ENCODE measurements at places on chromosomes 5 and 9.

DNA sequence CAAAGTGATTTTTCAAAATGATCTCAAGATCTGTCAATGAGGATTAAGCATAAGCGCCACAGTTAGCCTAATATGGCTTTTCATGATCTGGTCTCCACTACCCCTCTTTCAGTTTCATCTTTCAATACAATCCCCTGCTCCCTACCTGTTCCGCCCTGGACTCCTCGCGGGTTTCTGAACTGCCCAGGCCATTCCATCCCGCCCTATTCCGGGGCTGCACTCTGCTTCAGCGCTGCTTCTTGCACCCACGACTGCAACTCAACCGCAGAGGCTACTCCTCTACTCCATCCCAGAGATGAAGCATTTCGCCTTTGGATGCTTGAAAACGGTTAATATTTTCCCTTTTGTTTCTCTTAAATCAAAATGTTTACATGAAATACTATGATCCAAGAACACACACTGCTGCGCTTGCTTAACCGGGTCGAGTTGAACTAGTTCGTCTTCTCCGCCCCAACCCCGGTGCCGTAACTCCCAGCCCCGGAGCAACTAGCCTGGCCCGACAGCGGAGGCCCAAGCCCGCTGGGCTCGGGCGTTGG, 716 bp upstream of the OTULIN start:
- DNase-seq: no peak

- no peak for DNase-seq
Observed at GRCh38 chr5:133370036-133370831, 242.1 kb downstream of the FSTL4 start.

- DNase-seq: no peak
Observed at GRCh38 chr9:134782921-134783698, 97.5 kb upstream of the FCN2 start.

GRCh38 chr5:150525781-150526180, 17.9 kb downstream of the NDST1 start:
- DNase-seq: no peak

DNA sequence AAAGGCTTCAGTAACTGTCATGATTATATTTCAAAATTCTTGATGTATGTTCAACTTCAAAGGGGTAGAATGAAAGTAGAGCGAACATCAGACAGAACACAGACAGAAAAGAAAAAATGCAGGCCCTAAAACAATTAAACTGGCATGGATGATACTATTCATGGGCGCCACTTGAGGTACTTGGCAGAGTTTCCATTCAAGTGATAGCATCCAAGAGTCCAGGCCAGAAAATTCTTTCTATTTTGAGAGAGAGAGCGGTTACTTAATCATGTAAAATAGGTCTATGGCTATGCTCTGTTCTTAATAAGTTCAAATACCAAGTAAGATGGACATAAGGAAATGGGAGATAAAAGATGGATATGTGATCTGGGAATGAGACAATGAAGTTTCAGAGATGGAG, 21.4 kb upstream of the PRR16 start:
- no peak for DNase-seq

DNA sequence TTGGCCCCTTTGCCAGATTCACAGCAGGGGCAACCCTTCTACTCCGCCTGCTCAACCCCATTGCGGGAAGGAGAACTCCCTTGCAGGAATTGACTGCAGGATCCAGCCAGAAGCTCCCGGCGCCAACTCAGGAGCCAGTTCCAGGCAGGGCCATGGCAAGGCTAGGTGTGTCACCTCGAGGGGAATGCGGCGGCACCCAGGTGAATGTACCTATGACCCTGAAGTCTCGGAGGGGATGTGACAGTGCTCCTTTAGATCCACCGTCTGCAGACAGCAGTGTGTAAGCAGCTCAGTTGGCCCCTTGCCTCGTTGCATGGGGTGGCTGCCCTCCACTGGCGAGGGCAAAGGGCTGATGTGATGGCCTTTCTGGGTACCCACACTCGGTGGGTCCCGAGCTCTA, 606.6 kb downstream of the ELAVL2 start:
- no peak for DNase-seq

GRCh38 chr9:116464987-116465571, 222.0 kb upstream of the TRIM32 start:
- DNase-seq: no peak

Data from C1 segment of cervical spinal cord (tissue), 14 donors.